ENCODE measurements at places on chromosomes 11 and 22.

GRCh38 chr22:35128637-35129036 lies 62.7 kb downstream of the ISX start:
- DNase-seq = no peak

- no peak for DNase-seq
These were observed 62.4 kb downstream of the ZBTB16 start for GRCh38 chr11:114121804-114122504.

- no peak for DNase-seq
These were observed 6.7 kb downstream of the BRD1 start for GRCh38 chr22:49820984-49821383.

GRCh38 chr11:11940551-11940950 lies 67.9 kb downstream of the DKK3 start:
- no peak for DNase-seq

- DNase-seq = no peak
These were observed 78.7 kb downstream of the BDNF start for GRCh38 chr11:27621405-27622161.

DNA sequence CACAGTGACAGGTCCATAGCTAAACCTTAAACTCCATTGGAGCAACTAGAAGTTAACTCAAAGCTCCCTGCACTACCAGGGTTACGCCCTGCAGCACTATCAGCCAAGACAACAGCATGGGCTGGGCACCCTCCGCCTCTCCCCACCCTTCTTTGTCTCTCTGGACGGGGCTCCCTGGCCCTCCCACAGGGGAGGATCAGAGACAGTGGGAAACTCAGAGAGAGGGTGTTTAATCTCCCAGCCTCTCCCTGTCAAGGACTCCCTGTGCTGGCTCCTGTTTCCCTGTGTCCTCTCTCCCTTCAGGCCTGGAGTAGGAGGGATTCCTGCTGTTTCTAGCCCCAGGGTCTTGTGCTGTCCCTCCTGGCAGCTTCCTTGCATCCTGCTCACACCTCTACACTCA lies 56.9 kb upstream of the CSNK2A3 start:
- no peak for DNase-seq

GRCh38 chr11:22690871-22691270 lies 24.5 kb downstream of the GAS2 start:
- peak; percentile 33 for DNase-seq

DNA sequence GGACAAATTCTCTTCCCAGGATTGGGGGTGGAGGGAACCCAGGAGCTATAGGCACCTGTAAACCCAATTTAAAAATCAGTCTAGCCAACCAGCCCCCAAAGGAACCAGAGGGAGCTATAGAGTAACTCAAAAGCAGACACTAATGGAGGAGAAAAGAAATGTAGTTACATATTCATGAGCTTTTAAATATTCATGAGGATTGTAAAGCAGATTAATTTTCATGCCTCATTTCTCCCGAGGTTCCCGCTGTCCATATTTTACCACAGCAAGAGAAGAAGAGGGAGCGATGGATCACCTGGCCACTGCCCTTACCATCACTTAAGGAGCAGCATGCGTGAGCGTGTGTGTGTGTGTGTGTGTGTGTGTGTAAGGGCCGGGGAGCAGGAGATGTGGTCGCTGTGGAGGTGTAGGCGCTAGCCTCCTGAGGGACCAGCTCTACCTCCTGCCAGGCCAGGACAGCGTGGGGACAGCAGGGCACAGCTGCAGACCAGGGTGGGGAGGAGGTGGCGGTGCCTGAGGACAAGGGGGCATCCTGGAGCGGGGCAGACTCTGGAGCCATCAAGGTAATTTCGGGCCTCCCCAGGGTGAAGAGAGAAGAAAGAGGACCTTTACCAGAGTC lies 100.7 kb upstream of the THY1 start:
- DNase-seq = no peak

DNA sequence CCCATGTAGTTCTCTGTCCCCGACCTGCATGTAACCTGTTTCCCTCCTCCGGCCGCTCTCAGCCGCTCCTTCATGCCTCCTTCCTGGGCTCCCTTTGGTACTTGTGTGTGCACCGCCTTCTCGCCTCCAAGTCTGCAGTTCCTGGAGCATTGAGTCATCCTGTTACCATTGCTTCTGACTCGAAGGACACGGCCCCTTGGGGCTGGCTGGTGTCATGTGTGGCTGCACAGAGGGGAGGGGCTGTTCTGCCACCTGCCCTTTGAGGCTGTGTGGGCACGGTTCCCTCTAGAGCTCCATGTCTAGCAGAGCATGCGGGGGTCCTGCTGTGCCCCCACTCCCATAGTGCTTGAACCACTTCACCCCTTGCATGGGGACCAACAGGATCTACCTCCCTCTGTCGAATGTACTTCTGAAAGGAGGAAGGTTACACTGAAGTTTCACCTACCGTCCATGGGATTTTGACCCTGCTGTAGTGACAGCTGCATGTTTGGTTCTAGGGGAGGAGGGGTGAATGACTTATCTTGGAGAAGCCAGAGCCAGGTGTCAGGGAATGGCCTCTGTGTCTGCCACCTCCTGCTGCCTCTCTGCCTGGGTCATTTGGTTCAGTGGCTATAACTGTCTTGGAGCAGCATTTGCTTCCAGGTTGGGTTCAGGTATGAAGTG lies 39.6 kb downstream of the BCR start:
- no peak for DNase-seq

- no peak for DNase-seq
These were observed 6.1 kb downstream of the MPEG1 start for GRCh38 chr11:59206635-59207034.

- DNase-seq = no peak
These were observed 39.0 kb downstream of the MAML2 start for GRCh38 chr11:96303980-96304379.

DNA sequence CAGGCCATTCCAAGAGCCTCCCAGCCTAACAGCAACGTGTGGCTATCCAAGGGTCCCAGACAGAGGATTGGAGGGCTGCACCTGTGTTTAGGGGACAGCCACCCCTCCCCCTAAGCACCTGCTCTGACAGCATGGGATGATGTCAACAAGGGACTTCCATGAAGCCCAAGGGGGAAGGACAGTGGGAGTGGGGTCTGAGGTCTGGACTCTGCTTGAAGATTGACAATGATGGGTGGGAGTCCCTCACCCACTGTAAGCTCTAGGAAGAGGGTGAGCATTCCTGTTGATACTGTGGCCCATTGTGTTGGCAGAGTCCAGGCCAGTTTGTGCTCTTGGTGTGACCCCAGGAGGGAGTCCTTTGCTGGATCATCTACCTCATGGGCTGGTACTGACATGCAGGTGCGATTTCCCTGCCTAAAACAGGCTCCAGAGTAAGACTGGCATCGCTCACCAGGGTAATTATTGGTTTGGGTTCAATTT lies 46.9 kb upstream of the TUB start:
- DNase-seq = no peak

- no peak for DNase-seq
These were observed 9.3 kb downstream of the PATE4 start for GRCh38 chr11:125842321-125842948.

DNA sequence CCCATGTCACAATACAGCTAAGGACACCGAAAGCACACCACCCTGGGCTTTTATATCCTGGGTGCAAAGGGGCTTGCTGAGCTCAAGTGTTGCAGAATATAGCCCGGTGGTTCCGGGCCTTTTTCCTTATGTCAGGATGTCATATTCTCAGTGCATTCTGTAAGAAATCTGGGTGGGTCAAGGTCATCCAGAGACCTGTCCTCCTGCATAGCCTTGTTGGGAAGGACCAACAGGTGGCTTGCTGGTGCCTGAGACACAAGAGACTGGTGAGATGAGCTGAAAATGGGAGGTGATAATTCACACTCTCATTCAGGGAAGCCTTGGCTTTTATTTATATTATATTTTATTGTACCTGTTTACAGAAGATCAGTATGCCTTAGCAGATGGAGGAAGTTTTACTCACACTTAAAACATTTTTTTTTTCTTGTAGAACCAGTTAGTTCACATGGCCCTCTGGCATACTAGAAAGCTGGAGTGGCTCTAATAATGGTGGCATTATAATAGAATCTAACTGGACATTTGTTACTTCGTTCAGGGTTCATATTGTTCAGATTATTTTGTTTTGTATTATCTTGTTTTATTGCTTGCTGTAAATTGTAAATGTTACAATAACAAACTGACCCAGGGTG lies 14.6 kb upstream of the TMEM123 start:
- DNase-seq = no peak

- DNase-seq = no peak
These were observed 9.6 kb downstream of the ART5 start for GRCh38 chr11:3632070-3632660.

DNA sequence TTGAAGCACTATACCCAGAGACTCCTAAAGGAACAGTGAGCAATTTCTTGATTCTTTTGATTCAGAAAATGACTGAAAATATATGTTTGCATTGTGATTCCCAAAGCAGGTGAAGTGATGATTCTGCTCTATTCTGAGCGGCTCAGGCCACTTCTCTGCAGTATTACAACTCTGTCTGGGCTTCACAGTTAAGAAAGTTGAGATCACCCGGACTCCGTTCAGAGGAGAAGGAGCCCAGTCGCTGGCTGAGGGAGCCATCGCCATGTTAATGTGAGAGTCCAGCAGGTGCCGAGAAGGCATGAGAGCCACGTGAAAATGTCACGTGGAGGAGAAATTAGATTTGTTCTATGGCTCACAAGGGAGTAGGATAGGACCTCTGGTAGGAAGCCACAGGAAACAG lies 91.6 kb downstream of the SCN3B start:
- no peak for DNase-seq

GRCh38 chr11:26018336-26018735 lies 313.6 kb upstream of the ANO3 start:
- no peak for DNase-seq

DNA sequence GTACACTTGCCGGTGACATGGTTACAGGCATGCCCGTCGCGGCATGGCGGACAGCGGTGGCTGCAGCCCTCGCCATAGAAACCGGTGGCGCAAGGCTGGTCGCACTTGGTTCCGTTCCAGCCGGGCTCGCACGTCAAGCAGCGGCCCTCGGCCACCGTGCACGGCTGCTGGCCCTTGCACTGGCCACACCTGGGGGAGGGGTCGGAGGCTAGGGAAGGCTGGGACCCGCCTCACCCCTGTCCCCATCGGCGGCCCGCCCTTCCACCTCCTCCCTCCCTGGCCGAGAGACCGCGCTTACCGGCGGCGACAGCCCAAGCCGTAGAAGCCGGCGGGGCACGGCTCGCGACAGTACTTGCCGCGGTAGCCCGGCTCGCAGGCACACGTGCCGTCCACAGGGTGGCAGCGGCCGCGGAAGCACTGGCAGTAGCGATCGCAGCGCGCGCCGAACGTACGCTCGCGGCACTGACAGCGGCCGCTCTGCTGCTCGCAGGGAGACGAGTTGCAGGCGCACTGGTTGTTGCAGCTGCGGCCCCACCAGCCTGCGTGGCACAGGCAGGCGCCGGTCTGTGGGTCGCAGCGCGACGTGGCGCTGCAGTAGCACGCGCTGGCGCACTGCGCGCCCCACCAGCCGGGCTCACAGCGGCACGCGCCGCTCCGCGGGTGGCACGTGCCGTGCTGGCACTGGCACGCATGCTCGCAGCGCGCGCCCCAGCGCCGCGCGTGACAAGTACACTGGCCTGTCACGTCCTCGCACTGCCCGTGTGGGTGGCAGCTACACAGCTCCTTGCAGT lies 6.7 kb downstream of the SCARF2 start:
- peak; percentile 63 for DNase-seq

GRCh38 chr11:69213316-69213715 lies 57.6 kb downstream of the SMIM38 start:
- no peak for DNase-seq

DNA sequence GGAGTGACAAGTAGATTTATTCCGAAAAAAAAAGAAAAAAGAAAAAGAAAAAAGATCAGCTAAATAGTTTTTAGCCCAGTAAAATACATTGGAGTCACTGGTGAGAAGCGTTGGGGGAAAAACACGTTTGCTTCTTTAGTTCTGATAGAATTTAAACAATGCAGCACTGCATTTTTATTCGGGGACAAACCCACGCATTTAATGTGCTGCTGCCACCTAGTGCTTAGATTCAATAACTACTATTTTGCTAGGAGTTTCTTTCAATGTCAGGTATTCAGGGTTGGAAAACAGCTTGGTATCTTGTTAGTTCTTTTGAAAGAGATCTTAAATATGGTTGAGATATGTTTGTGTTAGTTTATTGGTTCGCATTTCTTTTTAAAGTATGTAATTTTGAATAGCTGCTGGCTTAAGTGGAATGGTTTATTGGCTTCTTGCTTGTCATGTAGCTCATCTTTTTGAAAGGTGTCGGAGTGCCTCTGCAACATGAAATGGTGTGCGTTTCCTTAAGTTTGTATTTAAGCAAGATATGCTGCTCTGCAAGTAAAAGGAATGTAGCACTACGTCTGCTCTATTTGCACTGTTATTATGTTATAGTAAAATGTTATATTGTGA lies 41.9 kb downstream of the SVIP start:
- DNase-seq = peak; percentile 8

DNA sequence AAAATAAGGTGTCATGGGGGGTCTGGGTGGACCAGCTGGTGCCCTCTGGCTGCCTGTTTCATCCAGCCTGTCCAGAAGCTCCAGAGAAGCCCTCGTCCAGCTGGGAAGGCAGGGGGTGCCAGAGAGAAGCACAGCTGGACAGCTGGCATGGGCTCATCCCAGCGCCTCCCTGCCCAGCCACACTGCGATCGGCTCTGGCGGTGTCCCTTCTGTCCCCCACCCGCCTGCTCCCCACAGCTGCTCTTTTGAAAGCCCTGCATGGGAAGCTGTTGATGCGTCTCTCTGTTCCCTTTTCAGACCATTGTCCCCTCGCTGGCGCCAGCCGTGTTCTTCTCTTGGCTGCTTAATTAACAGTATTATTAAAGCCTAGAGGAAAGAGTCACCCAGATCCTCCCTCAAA lies 86.5 kb downstream of the MN1 start:
- no peak for DNase-seq

GRCh38 chr11:67468759-67469507 lies at the start of gene TMEM134:
Gene TMEM134, minus strand, starts transcription at chr11:67469251. Its CDS starts 59 bp downstream, at chr11:67469192.
- DNase-seq = peak; percentile 86

GRCh38 chr11:125428486-125429173 lies 67.4 kb downstream of the FEZ1 start:
- DNase-seq = no peak

DNA sequence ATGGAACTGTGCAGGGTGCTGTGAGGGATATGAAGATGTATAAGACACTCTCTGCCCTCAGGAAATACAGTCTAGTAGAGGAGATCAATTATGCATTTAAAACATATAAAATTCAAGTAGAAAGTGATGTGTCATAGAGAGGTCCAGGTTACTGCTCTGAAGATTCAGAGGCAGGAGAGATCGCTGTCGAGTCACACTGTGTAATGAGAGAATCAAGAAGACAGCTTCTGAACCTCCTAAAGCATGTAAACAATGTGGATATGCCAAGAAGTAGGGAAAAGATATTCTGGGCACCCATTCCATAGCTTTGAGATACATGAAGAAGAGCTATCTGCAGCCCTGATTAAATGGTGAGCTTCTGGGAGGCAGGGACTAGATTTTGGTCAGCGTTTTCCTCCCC lies 16.7 kb downstream of the SSH3 start:
- no peak for DNase-seq

GRCh38 chr11:121932646-121933185 lies 183.3 kb downstream of the BLID start:
- no peak for DNase-seq

Measured in T-cell (primary cell).